ENCODE measurements at places on chromosomes 3 and 15.

- DNase-seq, result peak; percentile 67
These were observed 84.0 kb downstream of the DIPK2A start for GRCh38 chr3:144055604-144056003.

GRCh38 chr3:63450023-63450422, 171.9 kb downstream of the SYNPR start:
- DNase-seq, result peak; percentile 25

DNA sequence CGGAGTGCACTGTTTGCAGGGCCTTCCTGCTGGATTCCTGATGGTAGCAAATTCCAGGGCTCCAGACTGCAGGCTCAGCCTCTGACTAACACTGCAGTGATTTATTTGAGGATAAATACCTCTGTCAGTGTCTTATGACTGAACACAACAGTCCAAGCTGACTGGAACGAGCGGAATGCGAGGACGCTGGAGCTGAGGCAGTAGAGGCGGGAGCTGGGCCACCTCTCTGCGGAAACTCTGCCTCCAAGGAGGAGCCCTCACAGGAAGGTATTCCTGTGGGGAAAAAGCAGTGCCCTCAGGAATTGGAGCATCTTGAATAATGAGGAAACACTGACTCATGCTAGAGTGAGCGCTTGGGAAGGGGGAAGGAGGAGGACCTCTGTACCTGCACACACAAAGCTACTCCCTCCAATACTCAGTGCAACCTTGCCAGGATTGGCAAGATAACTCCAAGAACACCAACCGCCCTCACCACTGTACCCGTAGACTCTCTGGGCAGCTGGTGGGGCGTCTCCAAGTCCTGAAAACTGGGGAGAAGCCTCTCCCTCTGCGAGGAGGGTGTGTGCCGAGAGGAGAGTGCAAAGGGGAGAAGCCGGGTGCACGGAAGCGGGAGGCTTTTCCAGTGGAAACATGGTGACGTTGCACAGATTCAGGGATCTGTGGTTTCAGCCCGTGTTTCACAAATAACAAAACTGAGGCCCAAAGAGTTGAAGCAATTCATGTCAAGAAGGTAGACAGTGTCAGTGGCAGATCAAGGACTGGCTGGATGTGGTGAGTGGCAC, 43.0 kb downstream of the VGLL4 start:
- DNase-seq, result peak; percentile 100

GRCh38 chr3:124877674-124878073, 9.5 kb downstream of the ITGB5 start:
- DNase-seq, result no peak

GRCh38 chr15:93837450-93837849, 393.9 kb upstream of the MCTP2 start:
- peak; percentile 23 for DNase-seq

GRCh38 chr3:184725176-184725719, 13.4 kb upstream of the MAGEF1 start:
- DNase-seq, result no peak

- no peak for DNase-seq
These were observed 127.3 kb upstream of the THBS1 start for GRCh38 chr15:39453620-39454019.

- peak; percentile 36 for DNase-seq
These were observed 10.7 kb upstream of the DHX36 start for GRCh38 chr3:154334973-154335420.

GRCh38 chr3:136708333-136708985, 43.7 kb downstream of the STAG1 start:
- no peak for DNase-seq

DNA sequence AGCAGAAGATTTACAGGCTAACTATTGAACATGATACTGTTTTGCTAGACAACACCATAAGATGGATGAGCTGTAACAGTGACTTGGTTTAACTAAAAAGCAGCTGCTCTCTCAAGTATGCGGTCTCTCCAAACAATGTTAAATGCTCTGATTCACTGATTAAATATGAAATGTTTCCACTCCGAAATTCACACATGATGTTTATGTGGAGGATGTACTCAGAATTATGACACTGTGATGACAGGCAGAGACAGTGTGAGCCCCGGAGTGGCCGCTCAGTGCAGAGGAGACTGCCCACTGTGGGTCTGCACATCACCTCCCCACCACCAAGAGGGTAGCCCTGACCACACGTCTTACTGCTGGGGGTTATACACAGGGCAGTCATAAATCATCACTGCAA, 83.9 kb upstream of the MEX3B start:
- peak; percentile 99 for DNase-seq

GRCh38 chr15:57647071-57647790, 55.5 kb downstream of the MYZAP start:
- DNase-seq, result no peak

GRCh38 chr3:108826309-108827187, 4.0 kb downstream of the TRAT1 start:
- DNase-seq, result no peak

DNA sequence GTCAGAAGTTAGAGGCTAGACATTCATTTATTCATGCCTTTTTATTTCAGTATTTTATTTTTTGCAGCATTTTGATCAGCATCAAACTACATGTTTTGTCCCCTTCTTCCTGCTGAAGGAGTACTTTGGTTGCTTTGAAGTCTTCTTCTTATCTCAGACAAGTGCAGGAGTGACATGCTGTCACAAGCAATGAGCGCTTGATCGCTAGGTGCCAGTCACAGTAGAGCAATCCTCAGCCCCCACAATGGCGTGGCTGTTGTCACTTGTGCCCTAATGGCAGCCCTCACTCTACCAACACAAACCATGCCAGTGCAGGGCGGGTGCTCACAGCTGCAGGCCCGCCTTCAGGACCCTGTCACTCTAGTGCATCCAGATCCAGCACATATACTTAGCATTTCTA, 184.6 kb upstream of the FEZF2 start:
- no peak for DNase-seq

- no peak for DNase-seq
These were observed 74.1 kb downstream of the ZNF280D start for GRCh38 chr15:56659197-56659596.

Measured in fibroblast of skin of abdomen (primary cell).